Regular cardiac myocyte (primary cell): ENCODE measurements at places on chromosomes 1 and 21. TPM values are rescaled to one million over a fixed set of nuclear protein-coding genes. Genes with fewer than 3 reads are reported as not detected.

The SNIP1 gene
- total RNA-seq: 10.7 and 12.7 TPM in 2 replicates

The TNFSF18 gene
- 0.58 and 0.85 TPM in 2 replicates for total RNA-seq

The NCSTN gene
- total RNA-seq: 75.0 and 217 TPM in 2 replicates

The CCDC30 gene
- total RNA-seq: 0.96 and 1.4 TPM in 2 replicates

The DCST1 gene
- total RNA-seq: not detected in 2 replicates

The TIAM1 gene
- 7.3 and 10.4 TPM in 2 replicates for total RNA-seq

The MINDY1 gene
- 6.5 and 8.5 TPM in 2 replicates for total RNA-seq

The RNU1-2 gene
- under 0.01 TPM in 2 replicates for total RNA-seq

The TMCO2 gene
- not detected in 2 replicates for total RNA-seq

The GPR25 gene
- not detected in 2 replicates for total RNA-seq

The ABCA4 gene
- total RNA-seq: 0.77 and 2.5 TPM in 2 replicates

The NAV1 gene
- total RNA-seq: 23.0 and 30.7 TPM in 2 replicates

The CFHR4 gene
- total RNA-seq: not detected in 2 replicates

The ASPM gene
- 4.8 and 37.6 TPM in 2 replicates for total RNA-seq

The IGSF3 gene
- 0.38 and 0.85 TPM in 2 replicates for total RNA-seq

The FCGR3A gene
- total RNA-seq: not detected in 2 replicates

The SLC6A9 gene
- 2.1 and 4.2 TPM in 2 replicates for total RNA-seq

The MR1 gene
- total RNA-seq: 13.0 and 24.2 TPM in 2 replicates

The KIF17 gene
- 1.3 and 5.1 TPM in 2 replicates for total RNA-seq

The CA14 gene
- total RNA-seq: not detected in 2 replicates

The ZNF281 gene
- 23.0 and 27.9 TPM in 2 replicates for total RNA-seq

The AHDC1 gene
- total RNA-seq: 4.4 and 5.6 TPM in 2 replicates

The TCHH gene
- under 0.01 TPM in 1 of 2 replicates, not detected in the other for total RNA-seq

The SPRR1B gene
- not detected in 2 replicates for total RNA-seq

The SELP gene
- total RNA-seq: 0.19 and 1.4 TPM in 2 replicates

The ASTN1 gene
- total RNA-seq: not detected in 2 replicates

The FAM151A gene
- total RNA-seq: not detected in 2 replicates

The ZSWIM5 gene
- total RNA-seq: 0.77 and 2.5 TPM in 2 replicates

The NR1I3 gene
- not detected in 2 replicates for total RNA-seq

The HSPA6 gene
- 0.96 and 2.3 TPM in 2 replicates for total RNA-seq

The SSU72 gene
- total RNA-seq: 71.9 and 130 TPM in 2 replicates

The ACOT7 gene
- total RNA-seq: 14.4 and 47.0 TPM in 2 replicates

The SLC6A17 gene
- total RNA-seq: 0.28 and 0.96 TPM in 2 replicates

The WNT9A gene
- 0.28 and 0.38 TPM in 2 replicates for total RNA-seq

The HHAT gene
- 4.0 and 8.5 TPM in 2 replicates for total RNA-seq

The RAB42 gene
- total RNA-seq: 0.58 and 2.0 TPM in 2 replicates

The TSPEAR gene
- not detected in 2 replicates for total RNA-seq

The CD1E gene
- not detected in 2 replicates for total RNA-seq

The RNF186 gene
- total RNA-seq: not detected in 2 replicates

The GUCA2A gene
- total RNA-seq: not detected in 2 replicates

The FAM89A gene
- total RNA-seq: 2.1 and 5.9 TPM in 2 replicates

The LCE2C gene
- not detected in 2 replicates for total RNA-seq

The BMP8B gene
- total RNA-seq: not detected in 2 replicates
